Panc1 (cell line): ENCODE measurements at places on chromosomes 3 and 15. TPM values are rescaled to one million over a fixed set of nuclear protein-coding genes. Genes with fewer than 3 reads are reported as not detected.

Gene ATP13A5
- total RNA-seq, result not detected

GRCh38 chr3:74420538-74421124 is 193.8 kb downstream of the CNTN3 start:
- no peaks in the 10 kb centered on the region for H3K4me1 ChIP-seq
- H3K27ac ChIP-seq, result no peak overlapping the region
- H3K27me3 ChIP-seq, result no peaks in the 10 kb centered on the region
- DNase-seq, result no peak
- H3K4me3 ChIP-seq, result no peak overlapping the region

Gene ACKR2
- total RNA-seq, result not detected

- H3K36me3 ChIP-seq, result no peaks in the 10 kb centered on the region
- H3K4me3 ChIP-seq, result no peak overlapping the region
These were observed 91.7 kb downstream of the MYO5A start for GRCh38 chr15:52436981-52437380.

Gene IL5RA
- total RNA-seq, result not detected

Gene SPATA12
- 0.10 TPM for total RNA-seq

DNA sequence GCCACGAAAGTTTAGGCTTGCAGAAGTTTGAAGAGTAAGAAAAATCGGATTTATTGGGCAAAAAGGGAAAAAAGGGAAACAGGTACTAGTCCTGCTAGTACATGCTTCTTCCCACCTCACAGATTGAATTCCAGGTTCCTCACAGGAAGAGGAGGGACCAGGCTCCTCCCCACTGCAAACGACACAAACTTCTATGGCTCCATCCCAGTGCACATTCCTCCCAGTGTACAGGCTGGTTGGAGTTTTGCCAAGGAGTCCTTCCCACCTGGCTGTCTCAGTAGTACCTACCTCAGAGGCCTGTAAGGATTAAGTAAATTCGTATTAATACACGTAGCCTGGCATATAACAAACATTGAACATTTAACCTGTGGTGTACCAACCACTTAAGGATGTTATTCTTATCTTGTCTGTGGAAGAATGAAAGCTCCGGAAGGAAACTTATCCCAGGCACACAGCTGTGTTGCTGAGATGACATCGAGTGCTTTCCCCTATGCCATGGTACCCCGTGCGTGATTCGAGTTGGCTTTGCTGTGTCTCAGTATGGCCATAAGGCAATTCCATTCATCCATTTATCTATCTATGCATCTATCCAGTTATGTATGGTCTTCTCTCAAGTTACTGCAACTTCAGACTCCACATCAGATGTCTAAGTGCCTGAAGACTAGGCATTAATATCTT is 294.3 kb downstream of the LRTM1 start:
- no peak for DNase-seq
- H3K36me3 ChIP-seq, result no peaks in the 10 kb centered on the region
- no peaks in the 10 kb centered on the region for H3K4me1 ChIP-seq
- no peak overlapping the region for H3K4me3 ChIP-seq

DNA sequence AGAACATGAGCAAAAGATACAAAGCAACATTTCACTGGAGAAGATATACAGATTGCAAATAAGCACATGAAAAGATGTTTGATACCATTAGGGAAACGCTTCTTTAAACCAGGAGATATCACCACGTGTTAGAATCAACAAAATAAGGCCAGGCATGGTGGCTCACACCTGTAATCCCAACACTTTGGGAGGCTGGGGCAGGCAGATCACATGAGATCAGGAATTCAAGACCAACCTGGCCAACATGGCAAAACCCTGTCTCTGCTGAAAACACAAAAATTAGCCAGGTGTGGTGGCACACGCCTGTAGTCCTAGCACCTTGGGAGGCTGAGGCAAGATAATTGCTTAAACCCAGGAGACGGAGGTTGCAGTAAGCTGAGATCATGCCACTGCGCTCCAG is 20.5 kb upstream of the MUC20 start:
- H3K4me1 ChIP-seq, result no peaks in the 10 kb centered on the region
- H3K4me3 ChIP-seq, result no peak overlapping the region
- H3K27me3 ChIP-seq, result no peaks in the 10 kb centered on the region
- H3K27ac ChIP-seq, result no peak overlapping the region
- no peaks in the 10 kb centered on the region for H3K36me3 ChIP-seq
- no peak for DNase-seq

DNA sequence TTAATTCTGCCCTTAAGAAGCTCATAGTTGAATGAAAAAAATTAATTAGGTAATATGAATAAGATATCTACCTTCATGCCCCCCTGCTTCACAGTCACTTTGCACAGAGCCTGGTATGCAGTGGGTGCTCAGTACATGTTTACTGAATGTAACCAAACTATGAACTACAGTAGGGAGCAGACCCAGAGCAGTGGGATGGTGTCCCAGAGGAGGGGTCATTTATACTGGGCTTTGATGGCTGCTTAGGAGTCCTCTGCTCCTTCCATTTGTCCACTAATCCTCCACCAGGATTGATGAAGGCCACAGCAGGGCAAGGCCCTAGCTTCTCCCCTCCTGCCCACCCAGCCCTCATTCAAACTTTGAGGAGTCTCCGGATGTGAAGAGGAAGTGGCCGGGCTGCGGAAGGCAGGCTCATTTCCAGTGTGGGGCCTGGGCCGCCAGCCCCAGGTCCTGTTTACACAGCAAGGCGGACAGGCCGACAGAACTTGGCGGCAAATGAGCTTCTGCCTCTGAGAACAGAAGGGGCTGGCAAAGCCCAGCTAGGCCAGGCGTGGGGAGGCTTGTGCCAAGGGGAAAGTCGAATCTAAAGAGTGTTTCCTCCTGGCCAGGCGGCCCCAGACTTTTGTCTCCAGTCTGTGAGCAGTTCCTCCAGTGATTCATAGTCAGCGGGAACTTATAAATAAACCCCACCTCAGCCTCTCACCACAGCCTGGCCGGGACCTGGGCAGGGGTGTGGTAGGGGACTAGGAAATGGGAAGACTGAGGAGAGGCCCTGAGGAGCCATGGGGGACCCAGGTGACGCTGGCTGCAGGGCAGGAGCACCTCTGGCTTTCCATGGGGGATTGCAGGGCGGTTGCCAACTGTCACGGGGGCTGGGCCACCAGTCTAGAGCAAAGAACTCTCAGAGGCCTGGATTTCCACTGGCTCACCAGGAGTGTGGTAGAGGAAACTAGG is 51.6 kb upstream of the LCTL start:
- no peaks in the 10 kb centered on the region for H3K36me3 ChIP-seq
- H3K27me3 ChIP-seq, result no peaks in the 10 kb centered on the region
- no peak overlapping the region for H3K4me3 ChIP-seq
- DNase-seq, result no peak
- H3K27ac ChIP-seq, result peak overlapping the region; percentile 71
- peaks cover 40% of the 10 kb centered on the region for H3K4me1 ChIP-seq

Gene P2RY13
- not detected for total RNA-seq

GRCh38 chr3:194139071-194139813 is 3.3 kb downstream of the HES1 start:
- H3K4me3 ChIP-seq, result peak overlapping the region; percentile 96
- no peak for DNase-seq
- H3K4me1 ChIP-seq, result peaks cover 45% of the 10 kb centered on the region
- peak overlapping the region; percentile 99 for H3K27ac ChIP-seq
- H3K27me3 ChIP-seq, result no peaks in the 10 kb centered on the region

GRCh38 chr3:170792471-170792870 is 77.5 kb downstream of the RPL22L1 start:
- no peak overlapping the region for H3K4me3 ChIP-seq
- H3K27me3 ChIP-seq, result no peaks in the 10 kb centered on the region
- no peaks in the 10 kb centered on the region for H3K4me1 ChIP-seq
- H3K36me3 ChIP-seq, result no peaks in the 10 kb centered on the region
